ENCODE measurements at places on chromosomes 7 and 10. TPM values are rescaled to one million over a fixed set of nuclear protein-coding genes. Genes with fewer than 3 reads are reported as not detected.

DNA sequence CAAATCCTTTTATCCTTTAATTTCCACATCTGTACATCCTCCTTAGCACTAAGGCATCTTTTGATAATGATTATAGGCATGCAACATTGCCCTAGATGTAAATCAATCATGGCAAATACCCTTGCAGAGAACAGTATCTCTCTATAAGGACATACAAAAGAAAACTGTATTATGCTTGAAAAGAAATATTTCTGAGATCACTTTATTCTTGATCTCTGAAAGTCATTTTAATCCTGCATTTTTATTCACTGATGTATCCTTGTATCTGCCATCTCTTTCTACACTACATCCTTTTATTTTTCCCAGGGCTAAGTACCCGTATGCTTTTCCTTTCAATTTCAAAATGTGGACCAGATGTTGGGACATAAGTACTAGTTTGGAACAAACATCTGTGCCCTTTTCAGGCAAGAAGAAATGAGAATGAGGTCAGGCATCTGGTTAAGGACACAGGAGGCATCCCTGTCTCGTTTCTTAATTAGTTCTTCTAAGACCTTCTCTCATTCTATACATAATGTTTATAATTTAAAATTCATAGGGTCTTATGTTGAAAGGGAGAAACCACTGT is 338.6 kb downstream of the CNTNAP2 start:
- no peak for DNase-seq

- DNase-seq = no peak
These were observed at the start of gene LRIT2 for GRCh38 chr10:84225427-84226173. LRIT2 (minus strand) TSS chr10:84225544; CDS start chr10:84225520, 24 bp downstream.

- no peak for DNase-seq
These were observed 9.9 kb downstream of the BAZ1B start for GRCh38 chr7:73512018-73512780.

DNA sequence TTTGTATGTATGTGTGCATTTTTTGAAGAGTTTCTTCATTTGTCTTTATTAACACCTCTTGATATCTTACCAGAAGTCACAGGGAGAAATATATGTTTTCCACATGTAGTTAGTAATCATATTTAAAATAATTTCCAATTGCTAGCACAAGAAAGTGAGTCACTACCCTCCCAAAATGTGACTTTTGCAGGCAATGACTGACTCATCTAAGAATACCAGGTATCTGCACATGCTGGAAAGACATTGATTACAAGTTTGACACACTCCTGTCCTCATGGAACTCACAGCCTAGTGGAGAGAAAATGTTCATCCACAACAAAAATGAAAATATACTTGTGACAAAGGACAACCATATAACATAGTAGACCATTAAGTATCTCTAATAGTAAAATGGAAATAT is 82.9 kb downstream of the SEMA3D start:
- DNase-seq = no peak

MOGAT3 gene
- total RNA-seq = 1.8 TPM
